ENCODE measurements at places on chromosomes 5 and 9.

DNA sequence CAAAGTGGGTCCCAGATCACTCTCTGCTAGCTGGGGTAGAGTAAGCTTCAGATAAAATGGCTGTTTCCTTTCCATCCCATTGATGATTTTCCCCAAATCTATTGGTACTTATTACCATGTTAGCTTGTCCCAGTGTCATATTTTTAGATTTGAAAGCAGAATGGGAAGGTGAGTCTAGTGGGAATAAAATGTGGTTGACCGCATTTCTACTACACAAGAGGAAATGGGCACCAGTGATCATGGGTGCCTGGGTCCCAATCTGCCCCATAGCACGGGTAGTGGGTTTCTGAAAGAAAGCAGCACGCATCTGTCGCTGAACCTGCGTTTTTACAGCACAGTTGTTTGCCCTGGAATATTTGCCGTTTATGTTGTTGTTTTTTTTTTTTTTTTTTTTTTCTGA lies 20.1 kb downstream of the DAPK1 start:
- DNase-seq: no peak

DNA sequence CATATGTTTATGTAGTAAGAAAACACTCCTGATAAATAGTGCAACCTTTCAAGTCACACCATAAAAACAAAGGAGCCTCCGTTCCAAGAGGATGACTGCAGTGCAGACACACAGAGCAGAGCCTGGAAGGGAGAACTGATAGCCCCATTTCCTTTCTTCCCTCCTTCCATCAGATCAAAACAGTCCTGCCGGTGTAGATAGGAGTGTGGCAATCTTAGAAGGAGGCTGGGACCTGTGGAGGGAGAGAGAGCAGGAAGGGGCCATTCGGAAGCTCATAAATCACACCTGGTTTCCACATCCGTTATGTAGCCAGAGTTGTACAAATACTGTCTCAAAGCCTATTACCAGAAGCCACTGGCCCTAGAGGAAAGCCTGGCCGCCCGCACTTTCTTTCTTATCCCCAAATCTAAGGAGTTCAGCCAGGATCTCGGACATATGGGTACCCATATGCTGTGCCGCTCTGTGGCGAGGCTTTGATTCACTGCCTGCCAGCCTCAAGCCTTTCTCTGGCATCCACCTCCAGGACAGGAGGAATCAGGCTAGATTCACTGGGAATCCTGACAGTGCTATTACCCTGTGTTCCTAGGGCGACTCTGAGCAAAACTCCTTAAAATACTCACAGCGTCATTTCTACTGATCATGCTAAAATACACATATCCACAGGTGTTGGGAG lies 26.9 kb downstream of the DAP start:
- DNase-seq: no peak

DNA sequence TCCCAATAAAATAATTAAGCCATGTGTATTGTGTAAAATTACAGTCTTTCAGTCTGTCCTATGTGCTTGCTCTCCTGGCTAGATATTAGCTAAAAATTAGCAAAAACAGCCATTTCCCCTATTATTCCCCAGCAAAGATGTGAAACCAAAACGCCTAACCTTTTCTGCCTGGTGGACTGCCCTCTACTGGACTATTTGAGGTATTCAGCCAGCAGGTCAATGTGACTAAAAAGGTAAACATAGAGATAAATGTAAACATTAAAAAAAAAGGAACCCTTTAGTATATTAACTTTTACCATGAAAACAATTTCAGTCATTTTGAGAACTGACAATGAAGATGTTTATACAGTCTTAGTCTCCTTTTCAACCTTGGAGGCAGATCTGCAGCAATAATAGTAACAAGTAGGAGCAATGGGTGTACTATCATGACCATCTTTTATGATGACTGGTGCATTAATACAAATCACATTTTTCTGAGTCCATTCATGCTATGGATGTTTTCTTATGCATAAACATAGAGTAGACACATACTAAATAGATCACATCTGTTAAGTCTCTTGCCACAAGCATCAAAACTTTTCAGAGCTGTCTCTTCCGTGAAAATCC lies 10.1 kb downstream of the ATG12 start:
- DNase-seq: no peak

DNA sequence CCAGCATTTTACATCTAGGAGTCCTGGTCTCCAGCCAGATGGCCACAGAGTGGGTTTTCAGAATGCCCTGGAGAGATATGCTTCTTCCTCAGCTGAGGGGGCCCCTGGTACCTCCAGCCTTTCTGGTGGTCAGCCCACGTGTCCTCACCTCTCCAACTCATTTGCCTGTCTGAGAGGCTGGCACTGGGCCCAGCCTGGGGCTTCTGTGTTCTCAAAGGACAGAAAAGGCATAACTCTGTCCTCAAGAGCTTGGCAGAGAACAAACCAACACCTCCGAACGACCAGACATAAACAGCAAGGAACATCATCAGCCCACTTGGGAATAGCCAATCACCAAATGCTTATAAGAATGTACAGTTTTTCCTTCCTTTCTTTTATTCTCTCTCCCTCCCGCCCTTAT lies 17.1 kb downstream of the ENG start:
- DNase-seq: no peak

All from epithelial cell of proximal tubule (primary cell).